CD4-positive, alpha-beta T cell treated with Interleukin-17A for 4 hours (primary cell): ENCODE measurements at places on chromosomes 11 and 22.

DNA sequence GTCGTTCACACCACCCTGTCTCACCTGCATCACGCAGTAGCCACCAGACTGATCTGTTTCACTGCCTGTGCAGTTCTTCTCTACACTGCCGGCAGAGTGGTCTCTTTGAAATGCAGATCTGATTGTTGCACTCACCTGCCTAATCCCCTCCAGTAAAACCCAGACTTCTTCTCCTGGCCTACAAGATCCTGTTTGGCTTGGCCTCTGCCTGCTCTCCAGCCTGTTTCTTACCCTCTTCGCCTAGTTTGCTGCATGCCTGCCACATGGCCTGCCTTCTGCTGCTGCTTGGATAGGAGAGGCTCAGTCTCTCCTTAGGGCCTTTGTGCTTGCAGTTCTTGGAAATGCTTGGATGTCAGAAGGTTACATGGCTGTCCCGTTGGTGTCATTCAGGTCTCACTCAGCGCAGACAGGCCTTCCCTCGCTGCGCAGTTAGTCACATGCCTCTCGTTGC is 42.0 kb downstream of the PACS1 start:
- peak; percentile 33 for DNase-seq

- no peak for DNase-seq
These were observed 30.0 kb upstream of the FAR1 start for GRCh38 chr11:13638422-13638821.

- no peak for DNase-seq
These were observed 2.9 kb upstream of the PPP6R2 start for GRCh38 chr22:50339945-50340879.

DNA sequence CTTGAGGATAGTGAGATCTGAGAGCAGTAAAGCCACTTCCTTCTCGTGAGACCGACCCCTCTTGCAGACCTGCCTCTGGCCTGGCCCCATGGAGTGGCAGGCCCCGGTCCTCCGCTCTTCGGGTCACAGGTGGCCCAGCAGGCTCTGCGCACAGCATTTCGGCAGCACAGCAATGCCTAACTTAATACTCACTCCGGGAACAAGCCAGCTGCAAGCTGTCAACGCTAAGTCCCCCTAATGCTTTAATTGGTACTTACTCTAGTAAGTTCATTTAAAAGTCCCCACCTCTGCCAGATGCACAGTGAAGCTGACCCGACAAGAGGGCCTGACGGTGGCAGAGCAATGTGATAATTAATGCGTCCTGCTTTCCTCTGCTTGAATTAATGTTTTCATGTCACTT is 349.3 kb upstream of the B3GAT1 start:
- no peak for DNase-seq

DNA sequence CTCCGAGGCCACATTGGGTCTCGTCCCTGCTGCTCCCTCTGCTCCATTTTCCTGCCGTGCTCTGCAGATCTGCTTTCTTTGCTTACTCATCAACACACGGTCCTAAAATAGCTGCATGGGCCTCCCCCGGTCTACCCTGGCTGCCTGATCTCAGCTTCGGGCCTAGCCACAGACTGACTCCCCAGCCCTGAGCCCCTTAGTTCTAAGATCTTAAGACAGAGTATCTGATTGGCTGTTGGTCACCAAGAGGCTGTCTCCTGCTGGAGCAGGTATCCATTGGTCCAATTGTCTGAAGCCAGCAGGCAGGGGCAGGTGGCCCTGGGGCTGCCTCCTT is 53.7 kb upstream of the NECTIN1 start:
- no peak for DNase-seq

DNA sequence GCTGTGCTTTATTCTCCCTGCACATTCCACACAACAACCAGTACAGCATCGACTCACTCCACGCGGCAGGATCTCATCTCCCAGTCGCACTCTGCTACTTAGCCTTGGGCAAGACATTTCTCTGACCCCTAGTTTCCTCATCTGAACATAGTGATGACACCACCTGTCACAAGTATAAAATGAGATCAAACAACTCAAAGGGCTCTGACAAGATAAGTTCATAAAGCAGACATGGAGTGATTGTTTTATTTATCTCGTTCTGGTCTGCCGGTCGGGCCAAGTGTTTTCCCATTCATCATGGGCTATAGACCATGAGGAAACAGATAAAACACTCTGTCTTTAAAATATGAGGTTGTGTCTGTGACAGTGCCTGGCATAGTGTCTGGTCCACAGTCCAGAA is 35.0 kb downstream of the DSCAML1 start:
- no peak for DNase-seq

DNA sequence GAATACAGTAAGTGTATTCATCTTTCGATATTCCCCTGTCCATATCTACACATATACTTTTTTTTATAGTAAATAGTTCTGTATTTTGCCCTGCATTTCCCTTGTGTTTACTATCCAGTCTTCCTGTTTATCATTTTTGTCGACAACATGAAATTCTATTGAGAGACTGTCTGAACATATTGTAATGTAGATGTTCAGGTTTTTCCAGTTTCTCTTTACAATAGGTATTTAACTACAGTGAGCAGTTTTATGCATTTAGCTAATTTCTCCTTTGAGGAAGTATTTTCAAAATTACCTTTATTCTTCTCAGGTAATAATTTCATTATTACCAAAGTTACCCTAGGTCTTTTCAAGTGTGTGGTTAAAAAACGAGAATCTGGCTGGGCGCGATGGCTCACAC is 16.7 kb downstream of the PIK3IP1 start:
- no peak for DNase-seq

GRCh38 chr11:31699066-31699465 is 112.1 kb downstream of the PAX6 start:
- DNase-seq: no peak

GRCh38 chr22:19448739-19449421 is 1.4 kb upstream of the C22orf39 start:
- DNase-seq: no peak

GRCh38 chr11:57424792-57425564 is 1.9 kb downstream of the SLC43A3 start:
- peak; percentile 86 for DNase-seq

DNA sequence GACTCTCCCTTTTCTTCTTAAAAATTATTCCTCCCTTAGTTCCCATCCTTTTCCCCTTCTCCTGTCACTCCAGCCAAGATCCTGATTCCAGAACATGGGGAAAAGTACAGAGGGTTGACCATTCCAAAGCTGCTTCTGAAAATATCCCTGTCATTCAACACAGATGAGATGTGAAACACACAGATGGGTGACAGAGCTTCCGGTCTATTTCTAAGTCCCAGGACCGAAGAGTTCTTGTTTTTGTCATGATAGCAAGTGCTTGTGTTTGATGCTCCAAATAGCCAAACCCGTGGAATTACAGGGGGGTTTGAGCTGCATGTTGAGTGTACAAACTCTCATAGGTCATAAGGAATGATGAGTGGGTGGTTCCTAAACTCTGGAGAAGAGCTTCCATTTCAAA is 57.9 kb downstream of the PARVA start:
- no peak for DNase-seq
